IMR-90 (cell line): ENCODE measurements at places on chromosomes 6 and 20. TPM values are rescaled to one million over a fixed set of nuclear protein-coding genes. Genes with fewer than 3 reads are reported as not detected.

The TAB2 gene
- 20.8 and 21.4 TPM in 2 replicates for total RNA-seq

The ELOVL4 gene
- 2.3 and 5.0 TPM in 2 replicates for total RNA-seq

The GPR63 gene
- total RNA-seq, result 0.36 and 0.56 TPM in 2 replicates

The SLC17A5 gene
- total RNA-seq, result 27.2 and 37.5 TPM in 2 replicates

The PDE10A gene
- total RNA-seq, result 12.4 and 15.8 TPM in 2 replicates

The NOTCH4 gene
- 1.3 and 2.2 TPM in 2 replicates for total RNA-seq

The HDGFL1 gene
- not detected in 2 replicates for total RNA-seq

The GJA1 gene
- total RNA-seq, result 314 and 323 TPM in 2 replicates

- peaks cover 54% of the 10 kb centered on the region for H3K36me3 ChIP-seq
Observed at GRCh38 chr20:38130687-38131587, 34.1 kb downstream of the TGM2 start.

DNA sequence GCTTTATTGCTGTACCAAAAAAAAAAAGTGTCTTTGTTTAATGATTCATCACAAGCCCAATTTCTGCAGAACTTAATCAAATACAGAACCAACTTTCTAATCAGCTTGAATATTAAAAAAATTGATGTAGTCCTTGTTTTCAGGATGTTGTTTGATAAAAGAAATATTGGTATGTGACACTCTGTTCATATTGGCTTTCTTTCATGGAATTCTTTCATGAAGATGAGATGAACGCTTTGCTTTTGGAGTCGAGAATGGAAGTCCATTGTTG is 184.3 kb downstream of the ZNF217 start:
- H3K36me3 ChIP-seq, result no peaks in the 10 kb centered on the region
- DNase-seq, result no peak
- H3K27me3 ChIP-seq, result no peaks in the 10 kb centered on the region
- H3K4me1 ChIP-seq, result no peaks in the 10 kb centered on the region; the same call in 1 of the 2 replicates
- H3K27ac ChIP-seq, result no peak overlapping the region
- H3K4me3 ChIP-seq, result no peak overlapping the region

GRCh38 chr6:50819466-50819903 is 814 bp downstream of the TFAP2B start:
- H3K27me3 ChIP-seq, result peaks cover 56% of the 10 kb centered on the region
- DNase-seq, result no peak
- H3K4me1 ChIP-seq, result no peaks in the 10 kb centered on the region

- DNase-seq, result no peak
- no peak overlapping the region for H3K4me3 ChIP-seq
- no peaks in the 10 kb centered on the region for H3K36me3 ChIP-seq
- H3K27me3 ChIP-seq, result peaks cover 3% of the 10 kb centered on the region
- H3K4me1 ChIP-seq, result no peaks in the 10 kb centered on the region
Observed at GRCh38 chr6:42911171-42912021, 4.5 kb upstream of the PTCRA start.

DNA sequence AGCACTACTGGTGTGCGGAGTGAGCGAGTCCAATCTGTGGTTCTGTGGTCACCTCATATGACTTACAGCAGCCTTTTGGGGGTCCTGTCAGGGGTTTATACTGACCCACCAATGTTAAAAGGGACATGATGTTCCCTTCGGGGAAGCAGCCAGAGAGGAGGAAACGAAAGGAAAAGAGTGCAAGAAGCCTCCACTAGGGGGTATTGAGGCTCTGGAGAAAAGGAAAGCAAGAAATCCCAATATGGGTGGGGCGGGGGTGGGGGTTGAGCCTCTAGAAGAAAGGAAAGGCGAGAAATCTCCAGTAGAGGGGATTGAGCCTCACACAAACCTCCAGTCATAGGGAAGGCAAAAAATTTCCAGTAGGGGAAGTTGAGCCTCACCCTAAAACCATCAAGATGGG is 249.3 kb upstream of the ECI2 start:
- H3K27me3 ChIP-seq, result no peaks in the 10 kb centered on the region
- DNase-seq, result no peak
- no peak overlapping the region for H3K27ac ChIP-seq
- H3K4me1 ChIP-seq, result peaks cover 4% of the 10 kb centered on the region; the same call in 1 of the 2 replicates
- H3K4me3 ChIP-seq, result no peak overlapping the region

GRCh38 chr6:39231521-39232243 is 2.4 kb upstream of the KCNK5 start:
- no peak for DNase-seq
- H3K27ac ChIP-seq, result no peak overlapping the region
- H3K4me3 ChIP-seq, result no peak overlapping the region
- H3K36me3 ChIP-seq, result no peaks in the 10 kb centered on the region
- H3K27me3 ChIP-seq, result peaks cover 26% of the 10 kb centered on the region

DNA sequence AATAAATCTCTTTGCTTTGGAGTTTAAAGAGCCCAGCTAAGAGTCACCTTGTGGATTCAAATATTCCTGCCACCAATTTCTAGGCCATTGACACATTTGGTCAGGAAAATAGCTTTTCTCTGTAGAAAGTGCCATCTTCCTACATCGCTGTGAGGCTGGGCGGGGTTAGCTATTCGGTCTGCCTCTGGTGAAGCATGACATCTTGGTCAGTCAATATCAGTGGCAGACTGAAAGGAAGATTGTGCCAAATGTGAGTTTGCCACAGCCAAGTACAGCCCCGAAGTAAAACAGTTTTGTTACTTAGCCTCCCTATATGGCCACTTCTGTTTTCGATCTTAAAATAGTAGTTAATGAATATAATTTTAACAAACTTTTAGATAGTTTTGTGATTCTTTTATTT is 65.5 kb upstream of the FABP7 start:
- H3K36me3 ChIP-seq, result no peaks in the 10 kb centered on the region
- peaks cover 4% of the 10 kb centered on the region; the same call in 1 of the 2 replicates for H3K4me1 ChIP-seq
- H3K4me3 ChIP-seq, result no peak overlapping the region

- no peak overlapping the region for H3K27ac ChIP-seq
- peaks cover 4% of the 10 kb centered on the region; the same call in 1 of the 2 replicates for H3K4me1 ChIP-seq
- DNase-seq, result peak; percentile 27
- no peak overlapping the region for H3K4me3 ChIP-seq
Observed at GRCh38 chr20:17992847-17993513, 24.2 kb downstream of the MGME1 start.

- no peak overlapping the region for H3K27ac ChIP-seq
- H3K27me3 ChIP-seq, result peaks cover 5% of the 10 kb centered on the region; the same call in 1 of the 2 replicates
- H3K36me3 ChIP-seq, result no peaks in the 10 kb centered on the region
- no peaks in the 10 kb centered on the region for H3K4me1 ChIP-seq
Observed at GRCh38 chr20:10125757-10126156, 91.0 kb downstream of the ANKEF1 start.

GRCh38 chr6:131862476-131862875 is 54.7 kb downstream of the ENPP1 start:
- H3K27ac ChIP-seq, result no peak overlapping the region
- H3K36me3 ChIP-seq, result no peaks in the 10 kb centered on the region
- peaks cover 6% of the 10 kb centered on the region; the same call in 1 of the 2 replicates for H3K4me1 ChIP-seq
- no peaks in the 10 kb centered on the region for H3K27me3 ChIP-seq
- H3K4me3 ChIP-seq, result no peak overlapping the region

- H3K36me3 ChIP-seq, result peaks cover 43% of the 10 kb centered on the region
- H3K4me3 ChIP-seq, result no peak overlapping the region
- no peak overlapping the region for H3K27ac ChIP-seq
- DNase-seq, result no peak
Observed at GRCh38 chr20:36613974-36614373, 8.4 kb downstream of the RAB5IF start.

DNA sequence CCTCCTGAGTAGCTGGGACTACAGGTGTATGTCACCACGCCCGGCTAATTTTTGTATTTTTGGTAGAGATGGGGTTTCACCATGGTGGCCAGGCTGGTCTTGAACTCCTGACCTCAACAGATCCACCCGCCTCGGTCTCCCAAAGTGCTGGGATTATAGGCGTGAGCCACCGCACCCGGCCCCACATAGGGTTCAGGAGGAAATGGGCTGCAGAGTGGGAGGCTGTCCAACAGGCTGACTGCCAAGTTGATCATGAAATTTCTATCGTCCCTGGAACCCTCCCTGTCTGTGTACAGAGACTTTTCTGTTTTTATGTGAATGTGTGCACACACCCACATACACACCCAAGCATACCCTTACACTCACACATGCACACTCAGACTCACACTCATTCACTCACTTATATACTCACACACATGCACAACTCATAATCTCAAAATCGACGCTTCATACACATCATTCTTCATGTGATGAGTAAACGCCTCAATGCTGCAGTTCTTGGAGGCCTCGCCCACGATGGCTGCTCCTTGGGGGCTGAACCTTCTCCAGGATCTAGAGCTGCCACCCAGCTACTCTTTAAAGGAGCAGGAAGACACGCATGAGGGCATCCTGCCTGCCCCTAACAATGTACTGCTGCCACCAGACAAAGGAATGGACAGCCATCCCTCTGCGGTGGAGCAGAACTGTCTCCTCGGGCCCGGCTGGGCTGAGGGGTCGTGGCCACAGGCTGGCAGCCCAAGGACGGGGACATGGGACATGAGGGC is 35.6 kb downstream of the SUN5 start:
- H3K27ac ChIP-seq, result no peak overlapping the region
- no peaks in the 10 kb centered on the region for H3K36me3 ChIP-seq
- no peak overlapping the region for H3K4me3 ChIP-seq
- no peak for DNase-seq

DNA sequence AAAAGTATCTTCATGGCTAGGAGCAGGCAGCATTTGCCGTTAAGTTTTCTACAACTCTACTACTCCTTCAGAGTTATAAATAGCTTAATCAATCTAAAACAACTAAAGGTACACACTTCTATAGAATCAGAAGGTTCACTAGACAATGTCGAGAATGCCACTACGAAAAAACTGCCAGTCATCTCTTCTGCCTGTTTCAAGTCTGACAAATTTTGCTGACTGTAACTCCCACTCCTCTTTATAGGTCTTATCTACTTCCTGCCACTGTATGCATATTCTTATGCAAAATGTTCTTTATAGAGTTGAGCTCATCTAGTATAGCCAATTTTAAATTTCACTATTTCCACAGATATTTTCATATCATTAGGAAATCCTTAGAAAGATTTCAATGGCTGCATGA is 160.1 kb downstream of the EYS start:
- H3K4me3 ChIP-seq, result no peak overlapping the region
- H3K4me1 ChIP-seq, result no peaks in the 10 kb centered on the region
- H3K36me3 ChIP-seq, result no peaks in the 10 kb centered on the region
- DNase-seq, result no peak

GRCh38 chr6:47810885-47811284 is 29.1 kb downstream of the OPN5 start:
- no peak for DNase-seq
- no peak overlapping the region for H3K27ac ChIP-seq
- no peaks in the 10 kb centered on the region for H3K4me1 ChIP-seq
- no peaks in the 10 kb centered on the region for H3K36me3 ChIP-seq
- no peaks in the 10 kb centered on the region for H3K27me3 ChIP-seq

DNA sequence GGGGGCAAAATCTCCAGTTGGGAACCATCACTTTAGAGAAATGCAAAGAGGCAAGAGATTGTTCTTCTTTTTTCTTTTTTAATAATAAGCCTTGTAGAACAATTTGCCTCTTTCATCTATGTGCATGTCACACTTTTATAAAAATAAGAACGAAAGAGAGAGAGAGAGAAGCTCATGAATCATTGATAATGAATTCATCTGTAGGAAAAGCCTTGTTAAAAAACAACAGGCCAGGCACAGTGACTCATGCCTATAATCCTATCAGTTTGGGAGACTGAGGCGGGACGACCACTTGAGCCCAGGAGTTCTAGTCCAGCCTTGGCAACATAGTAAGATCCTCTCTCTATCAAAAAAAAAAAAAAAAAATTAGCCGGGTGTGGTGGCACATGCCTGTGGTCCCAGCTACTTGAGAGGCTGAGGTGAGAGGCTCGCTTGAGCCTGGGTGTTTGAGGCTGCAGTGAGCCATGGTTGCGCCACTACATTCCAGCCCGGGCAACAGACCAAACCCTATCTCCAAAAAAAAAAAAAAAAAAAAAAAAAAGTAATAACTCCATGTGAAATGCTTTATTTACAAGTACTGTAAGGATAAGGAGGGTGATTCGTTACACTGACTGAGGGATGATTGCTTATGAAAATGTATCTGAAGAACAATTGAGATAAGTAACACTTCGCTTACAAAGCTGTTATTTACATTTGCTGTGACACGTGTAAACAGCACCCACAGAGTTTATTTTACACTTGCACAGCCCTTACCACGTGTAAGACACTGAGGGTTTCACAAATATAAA is 6.0 kb downstream of the CCN5 start:
- peaks cover 5% of the 10 kb centered on the region; the same call in 1 of the 2 replicates for H3K4me1 ChIP-seq
- no peaks in the 10 kb centered on the region for H3K36me3 ChIP-seq
- peak overlapping the region; percentile 42; the same call in 1 of the 2 replicates for H3K27ac ChIP-seq
- no peaks in the 10 kb centered on the region; the same call in 1 of the 2 replicates for H3K27me3 ChIP-seq
- peak; percentile 77 for DNase-seq
